ENCODE measurements at places on chromosomes 3 and 15. TPM values are rescaled to one million over a fixed set of nuclear protein-coding genes. Genes with fewer than 3 reads are reported as not detected.

DNA sequence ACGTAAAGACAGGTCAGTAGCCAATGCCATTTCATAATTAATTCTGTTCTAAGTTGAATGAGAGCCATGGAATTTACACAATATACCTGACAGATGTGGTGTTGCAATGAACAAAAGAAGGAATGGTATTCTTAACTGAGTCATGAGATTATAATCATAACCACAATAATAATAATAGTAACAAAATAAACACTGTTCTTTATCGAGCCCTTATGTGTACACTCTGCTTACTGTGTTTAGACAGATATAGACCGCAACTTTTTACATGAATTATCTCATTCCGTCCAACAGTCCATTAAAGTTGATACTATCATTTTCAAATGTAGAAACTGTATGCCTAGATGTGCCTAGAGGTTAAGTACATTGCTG lies 28.2 kb upstream of the SCAANT1 start:
- H3K36me3 ChIP-seq: peaks cover 2% of the 10 kb centered on the region
- no peak overlapping the region for H3K4me3 ChIP-seq
- H3K4me1 ChIP-seq: peaks cover 46% of the 10 kb centered on the region
- H3K27ac ChIP-seq: no peak overlapping the region
- H3K27me3 ChIP-seq: no peaks in the 10 kb centered on the region
- no peak for DNase-seq

Gene CDHR4
- 0.37 TPM for total RNA-seq

DNA sequence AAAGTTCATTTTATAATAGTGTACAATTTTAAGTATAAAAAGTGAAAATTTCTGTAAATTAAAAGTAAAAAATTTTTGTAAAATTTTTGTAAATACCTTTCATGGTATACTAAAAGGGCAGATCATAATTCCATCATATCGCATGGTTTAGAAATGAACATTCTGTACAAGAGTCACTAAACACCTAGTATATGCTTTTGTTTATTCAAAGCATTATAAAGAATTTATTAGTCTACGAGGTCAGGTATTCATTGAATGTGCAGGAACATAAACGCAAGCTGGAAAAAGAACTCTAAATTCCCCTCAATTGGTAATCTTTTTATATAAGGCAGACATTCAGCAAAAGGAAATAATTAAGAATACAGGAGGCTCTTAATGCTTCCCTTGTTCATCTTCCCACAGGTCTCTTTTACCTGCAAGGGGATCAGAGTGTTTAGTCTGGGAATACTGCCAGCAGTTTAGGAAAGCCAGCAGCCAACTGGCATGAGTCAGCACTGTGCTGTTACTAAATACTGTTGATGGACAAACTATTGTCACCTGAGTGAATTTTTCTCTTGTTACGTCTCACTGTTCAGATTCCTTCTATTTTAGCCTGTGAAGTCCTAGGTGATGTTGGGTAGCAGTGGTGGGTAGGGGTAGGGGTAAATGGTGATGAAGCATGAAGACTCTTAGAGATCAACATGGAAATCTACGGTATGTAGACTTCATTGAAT lies 70.1 kb downstream of the UQCC5 start:
- no peaks in the 10 kb centered on the region for H3K27me3 ChIP-seq
- H3K4me3 ChIP-seq: no peak overlapping the region
- H3K27ac ChIP-seq: no peak overlapping the region
- DNase-seq: no peak
- H3K36me3 ChIP-seq: peaks cover 13% of the 10 kb centered on the region

DNA sequence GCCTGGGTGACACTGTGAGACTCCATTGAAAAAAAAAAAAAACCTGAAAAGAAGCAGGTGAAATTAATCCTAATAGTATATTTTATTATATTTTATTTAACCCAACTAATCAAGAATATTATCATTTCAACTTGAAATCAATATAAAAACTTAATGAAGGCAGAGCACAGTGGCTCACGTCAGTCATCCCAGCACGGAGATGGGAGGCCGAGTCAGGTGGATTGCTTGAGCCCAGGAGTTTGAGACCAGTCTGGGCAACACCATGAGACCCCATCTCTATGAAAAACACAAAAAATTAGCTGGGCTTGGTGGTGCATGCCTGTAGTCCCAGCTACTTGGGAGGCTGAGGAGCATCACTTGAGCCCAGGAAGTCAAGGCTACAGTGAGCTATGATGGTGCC lies 33.3 kb upstream of the SLC41A3 start:
- H3K27me3 ChIP-seq: peaks cover 26% of the 10 kb centered on the region
- no peak overlapping the region for H3K4me3 ChIP-seq
- no peaks in the 10 kb centered on the region for H3K4me1 ChIP-seq
- no peaks in the 10 kb centered on the region for H3K36me3 ChIP-seq

DNA sequence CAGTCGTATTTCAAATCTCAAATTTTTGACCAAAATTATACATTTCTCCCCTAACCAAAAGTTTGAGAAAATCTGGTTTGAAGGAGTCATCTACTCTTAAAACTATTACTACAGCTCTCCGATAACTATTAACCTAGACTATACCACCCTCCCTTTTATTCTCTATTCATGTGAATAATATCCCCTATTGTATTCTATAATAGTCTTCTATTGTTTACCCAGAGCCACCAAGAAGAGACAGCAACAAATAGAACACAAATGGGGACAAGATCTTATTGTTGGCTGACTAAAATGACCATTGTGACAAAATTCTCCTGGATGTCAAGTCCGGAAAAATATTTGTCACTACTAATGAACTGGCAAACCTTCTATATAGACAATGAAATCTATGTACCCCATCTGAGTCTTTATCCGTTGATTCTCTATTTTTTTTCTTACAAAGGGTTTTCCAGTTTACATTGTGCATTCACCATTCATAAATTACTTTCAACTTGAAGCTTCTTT lies 618.0 kb downstream of the CADM2 start:
- no peaks in the 10 kb centered on the region for H3K27me3 ChIP-seq
- no peaks in the 10 kb centered on the region for H3K36me3 ChIP-seq
- H3K4me1 ChIP-seq: no peaks in the 10 kb centered on the region
- no peak for DNase-seq
- no peak overlapping the region for H3K4me3 ChIP-seq

Gene OSTN
- not detected for total RNA-seq

DNA sequence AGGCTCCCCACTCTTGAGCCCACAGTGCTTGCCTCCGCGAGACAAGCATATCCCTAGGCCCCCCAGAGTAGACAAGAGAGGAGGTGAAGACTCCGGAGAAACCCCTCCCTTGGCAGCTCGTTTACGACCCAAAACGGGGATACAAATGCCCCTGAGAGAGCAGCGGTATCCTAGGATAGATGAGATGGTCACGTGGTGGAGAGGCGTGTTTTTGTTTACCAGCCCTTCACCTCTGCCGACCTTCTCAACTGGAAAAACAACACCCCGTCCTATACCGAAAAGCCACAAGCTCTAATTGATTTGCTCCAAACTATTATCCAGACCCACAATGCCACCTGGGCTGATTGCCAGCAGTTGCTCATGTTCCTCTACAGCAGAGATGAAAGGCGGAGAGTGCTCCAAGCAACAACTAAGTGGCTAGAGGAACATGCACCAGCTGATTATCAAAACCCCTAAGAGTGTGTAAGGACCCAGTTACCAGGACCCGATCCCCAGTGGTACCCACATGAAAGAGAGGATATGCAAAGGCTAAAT lies 99.5 kb upstream of the OSBPL11 start:
- H3K27ac ChIP-seq: no peak overlapping the region
- no peak overlapping the region for H3K4me3 ChIP-seq

Gene MYH15
- not detected for total RNA-seq

- H3K4me1 ChIP-seq: peaks cover 52% of the 10 kb centered on the region
- H3K36me3 ChIP-seq: peaks cover 6% of the 10 kb centered on the region
- no peaks in the 10 kb centered on the region for H3K27me3 ChIP-seq
Observed at GRCh38 chr3:71702131-71703024, 22.8 kb downstream of the EIF4E3 start.
